ENCODE measurements at places on chromosomes 5 and 9. TPM values are rescaled to one million over a fixed set of nuclear protein-coding genes. Genes with fewer than 3 reads are reported as not detected.

- no peak for DNase-seq
These were observed 39.4 kb upstream of the CTSV start for GRCh38 chr9:97078362-97078761.

The SDHA gene
- 59.9 TPM for total RNA-seq

DNA sequence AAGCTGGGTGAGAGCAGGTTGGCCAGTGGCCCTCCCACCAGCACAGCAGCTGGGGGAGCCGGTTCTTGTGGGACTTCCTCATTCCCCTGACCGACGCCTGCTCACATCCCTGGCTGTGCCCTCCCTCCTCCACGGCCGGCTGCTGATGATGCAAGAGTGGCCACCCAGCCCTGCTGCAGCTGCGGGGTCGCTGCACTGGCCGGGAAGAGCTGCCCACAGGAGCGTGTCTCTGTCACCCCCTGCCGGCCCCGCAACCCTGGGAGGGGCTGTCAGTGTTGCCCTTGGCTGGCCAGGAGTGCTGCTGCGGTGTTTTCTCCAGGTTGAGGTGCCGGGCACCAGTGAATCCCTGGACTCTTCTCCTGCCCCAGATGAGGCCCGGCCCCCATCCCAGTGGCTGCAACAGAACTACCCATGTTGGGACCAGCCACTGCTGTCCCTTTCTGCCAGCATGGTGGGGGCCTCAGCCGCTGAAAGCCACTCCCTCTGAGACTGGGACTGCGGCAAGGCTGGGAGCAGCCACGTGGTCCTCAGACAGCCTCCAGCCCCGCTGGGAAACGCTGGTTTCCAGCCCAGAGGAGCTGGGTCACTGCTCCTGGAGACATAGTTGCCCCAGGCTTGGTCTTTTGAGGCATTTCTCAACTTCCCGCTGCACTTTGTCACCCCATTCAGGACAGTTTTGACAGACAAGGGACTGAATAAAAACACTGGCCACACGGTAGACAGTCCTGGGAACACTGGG is 739 bp downstream of the CARD9 start:
- no peak for DNase-seq

DNA sequence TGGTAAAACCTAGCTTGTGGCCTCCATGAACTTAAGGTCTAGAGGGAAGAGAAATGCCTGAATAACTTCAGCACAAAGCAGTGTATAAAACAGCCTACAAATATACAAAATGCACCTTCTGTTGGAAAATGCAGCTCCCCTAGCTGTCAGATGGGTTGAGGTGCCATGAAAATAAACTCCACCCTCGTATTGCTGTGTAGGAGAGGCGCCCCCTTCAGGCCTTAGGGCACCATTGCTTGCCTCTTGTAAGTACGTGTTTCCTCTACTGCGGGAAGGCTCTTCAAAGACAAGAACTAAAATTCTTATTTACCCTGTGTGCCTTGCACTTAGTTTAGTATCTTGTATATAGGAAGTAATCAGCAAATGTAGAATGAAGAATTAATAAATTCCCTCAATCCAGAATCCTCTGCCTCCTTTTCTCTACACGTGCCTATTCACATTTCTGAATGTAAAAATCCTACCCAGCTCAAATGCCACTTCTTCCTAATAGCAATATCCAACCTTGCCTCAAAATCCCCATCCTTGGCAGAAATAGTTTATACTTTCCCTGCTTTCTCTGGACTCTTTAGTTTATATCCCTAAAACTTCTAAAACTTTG is 393.7 kb upstream of the PDE4D start:
- DNase-seq, result no peak
